Fibroblast of skin of left quadriceps (primary cell): ENCODE measurements at places on chromosomes 2 and 18.
A peak's percentile ranks its signal among the peaks of the same experiment; 100 is the strongest.

GRCh38 chr2:136049011-136049742, 63.8 kb upstream of the DARS1 start:
- no peak for DNase-seq

DNA sequence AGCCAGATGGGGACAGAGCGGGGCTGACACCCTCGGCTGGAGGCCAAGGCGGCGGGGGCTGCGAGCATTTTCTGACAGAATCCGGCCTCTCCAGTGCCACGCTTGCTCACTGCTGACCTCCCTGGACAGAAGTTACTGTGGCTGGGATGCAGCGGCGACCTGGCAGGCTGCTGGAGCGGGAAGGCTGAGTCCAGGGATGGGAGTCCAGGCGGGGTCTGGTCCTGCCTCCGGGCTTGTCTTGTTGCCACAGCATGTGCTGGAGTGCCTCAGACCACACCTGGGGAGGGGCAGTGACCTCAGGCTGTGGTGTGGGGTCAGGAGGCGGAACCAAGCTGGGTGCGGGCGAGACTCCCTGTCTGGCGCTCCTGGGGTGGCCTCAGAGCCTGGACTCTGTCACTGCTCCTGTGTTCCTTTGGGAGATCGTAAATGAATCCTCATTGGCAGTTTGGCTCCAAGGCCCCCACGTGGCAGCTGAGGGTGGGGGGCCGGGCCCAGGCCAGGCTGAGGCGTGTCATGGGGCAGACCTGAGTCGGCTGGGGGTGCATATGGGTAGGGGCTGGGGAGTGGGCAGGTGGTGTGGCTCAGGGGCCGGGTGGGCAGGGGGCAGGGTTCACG, 5.5 kb downstream of the BOK start:
- no peak for DNase-seq

- no peak for DNase-seq
These were observed 29.5 kb downstream of the GLI2 start for GRCh38 chr2:120764991-120765677.

- DNase-seq: no peak
These were observed 127.9 kb downstream of the UXS1 start for GRCh38 chr2:106065983-106066820.

DNA sequence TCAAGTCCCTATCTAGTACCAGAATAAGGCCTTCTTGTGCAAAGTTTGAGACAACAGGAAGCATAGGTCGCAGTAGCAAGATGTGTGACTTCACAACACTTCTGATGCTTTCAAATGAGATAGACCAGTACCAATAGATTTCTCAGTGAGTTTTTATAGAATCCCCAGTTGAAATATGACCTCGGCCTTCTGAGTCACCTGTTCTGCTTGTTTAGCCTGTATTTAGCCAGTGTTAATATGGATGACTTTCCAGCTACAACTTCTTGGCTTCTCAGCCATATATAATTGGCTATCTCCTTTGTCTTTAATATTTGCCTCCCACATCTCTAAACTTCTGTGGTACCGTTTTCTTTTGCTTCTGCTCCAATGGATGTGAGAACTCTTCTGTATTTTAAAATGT, 113.8 kb downstream of the KYNU start:
- DNase-seq: no peak

DNA sequence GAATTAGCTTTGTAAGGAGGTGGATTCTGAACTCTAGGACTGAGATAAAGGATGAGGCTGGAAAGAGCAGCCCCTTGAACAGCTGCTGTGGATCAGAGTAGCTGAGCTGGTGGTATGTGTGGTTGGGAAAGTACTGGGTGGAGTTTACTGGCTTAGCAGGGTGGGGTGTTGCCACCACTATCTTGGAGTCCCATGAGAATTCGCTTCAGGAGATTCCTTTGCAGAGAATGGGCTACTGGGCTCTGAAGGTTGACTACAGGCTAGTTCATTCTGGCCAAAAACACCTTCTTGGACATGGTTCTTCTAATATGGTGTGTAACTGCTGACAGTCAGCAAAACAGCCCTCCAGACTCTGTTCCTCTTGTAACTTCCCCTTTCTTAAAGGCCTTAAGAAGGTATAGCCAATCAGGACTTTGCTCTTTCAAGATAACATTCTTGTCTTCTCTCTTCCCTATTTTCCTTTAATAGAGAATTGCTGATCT, 52.7 kb downstream of the TET3 start:
- DNase-seq: peak; percentile 16

DNA sequence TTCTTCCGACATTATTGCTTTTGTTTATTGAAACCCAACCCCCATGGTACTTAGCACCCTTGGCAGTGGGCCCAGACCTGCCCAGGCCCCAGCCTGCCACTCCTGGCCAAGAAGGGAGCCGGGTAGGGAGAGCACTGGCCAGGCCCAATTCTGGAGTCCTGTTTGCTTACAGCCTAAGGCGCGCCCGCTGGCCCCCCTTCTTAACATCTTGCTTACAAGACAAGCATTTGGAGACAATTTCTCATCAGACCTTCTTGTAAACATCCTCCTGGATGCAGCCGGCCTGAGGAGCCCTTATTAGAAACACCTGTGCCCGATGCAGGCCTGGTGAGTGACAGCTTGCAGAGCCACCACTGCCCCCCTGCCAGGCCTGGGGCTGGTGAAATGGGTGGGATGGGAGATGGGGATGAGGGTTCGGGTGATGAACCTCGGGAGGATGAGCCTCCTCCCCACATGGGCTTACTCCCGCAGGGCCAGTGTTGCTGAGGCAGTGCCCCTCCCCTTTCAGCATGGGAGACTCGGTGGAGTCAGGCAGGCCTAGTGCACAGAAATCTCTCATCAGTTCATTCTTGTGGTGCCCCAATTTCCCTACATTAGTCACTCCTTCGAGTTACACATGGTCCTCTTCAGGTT, 217.5 kb downstream of the CYP26B1 start:
- DNase-seq: peak; percentile 76

DNA sequence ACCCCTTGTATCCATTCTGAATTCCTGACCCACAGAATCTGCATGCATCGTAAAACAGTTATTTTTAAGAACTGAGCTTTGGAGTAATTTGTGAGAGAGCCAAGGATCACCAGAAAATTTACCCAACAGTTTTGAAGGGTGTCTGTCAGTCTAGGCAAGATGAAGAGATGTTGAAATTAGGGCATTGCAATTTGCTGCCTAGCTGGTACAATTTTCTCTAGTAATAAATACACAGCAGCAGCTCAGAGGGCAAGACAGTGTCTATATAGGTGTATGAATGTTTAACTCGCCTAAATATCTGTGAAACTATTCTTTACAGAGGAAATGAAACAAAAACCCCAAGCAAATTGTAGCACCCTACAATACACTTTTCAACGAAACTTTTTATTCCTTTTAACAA, 377.8 kb upstream of the POU3F3 start:
- no peak for DNase-seq

GRCh38 chr2:212249451-212249850, 289.2 kb downstream of the ERBB4 start:
- no peak for DNase-seq

GRCh38 chr2:59947917-59948541, 605.4 kb downstream of the BCL11A start:
- no peak for DNase-seq

GRCh38 chr18:31671951-31672350, 12.4 kb downstream of the B4GALT6 start:
- DNase-seq: no peak

- DNase-seq: no peak
These were observed 9.5 kb downstream of the MAPRE2 start for GRCh38 chr18:35050705-35051195.

GRCh38 chr2:222982010-222982908, 69.7 kb upstream of the KCNE4 start:
- peak; percentile 64 for DNase-seq

- no peak for DNase-seq
These were observed 73.0 kb downstream of the FARSB start for GRCh38 chr2:222582928-222583327.

- DNase-seq: no peak
These were observed 30.5 kb downstream of the ZNF516 start for GRCh38 chr18:76464281-76465259.

GRCh38 chr18:23380001-23380550, 73.0 kb upstream of the RIOK3 start:
- DNase-seq: no peak

- no peak for DNase-seq
These were observed 78.1 kb upstream of the TTC39C start for GRCh38 chr18:23936381-23936958.

- DNase-seq: no peak
These were observed 976.8 kb upstream of the ACVR2A start for GRCh38 chr2:146868051-146868450.

GRCh38 chr2:238239543-238239862, 335 bp downstream of the HES6 start:
- DNase-seq: no peak

GRCh38 chr2:54513363-54513715, 57.2 kb downstream of the SPTBN1 start:
- DNase-seq: no peak

DNA sequence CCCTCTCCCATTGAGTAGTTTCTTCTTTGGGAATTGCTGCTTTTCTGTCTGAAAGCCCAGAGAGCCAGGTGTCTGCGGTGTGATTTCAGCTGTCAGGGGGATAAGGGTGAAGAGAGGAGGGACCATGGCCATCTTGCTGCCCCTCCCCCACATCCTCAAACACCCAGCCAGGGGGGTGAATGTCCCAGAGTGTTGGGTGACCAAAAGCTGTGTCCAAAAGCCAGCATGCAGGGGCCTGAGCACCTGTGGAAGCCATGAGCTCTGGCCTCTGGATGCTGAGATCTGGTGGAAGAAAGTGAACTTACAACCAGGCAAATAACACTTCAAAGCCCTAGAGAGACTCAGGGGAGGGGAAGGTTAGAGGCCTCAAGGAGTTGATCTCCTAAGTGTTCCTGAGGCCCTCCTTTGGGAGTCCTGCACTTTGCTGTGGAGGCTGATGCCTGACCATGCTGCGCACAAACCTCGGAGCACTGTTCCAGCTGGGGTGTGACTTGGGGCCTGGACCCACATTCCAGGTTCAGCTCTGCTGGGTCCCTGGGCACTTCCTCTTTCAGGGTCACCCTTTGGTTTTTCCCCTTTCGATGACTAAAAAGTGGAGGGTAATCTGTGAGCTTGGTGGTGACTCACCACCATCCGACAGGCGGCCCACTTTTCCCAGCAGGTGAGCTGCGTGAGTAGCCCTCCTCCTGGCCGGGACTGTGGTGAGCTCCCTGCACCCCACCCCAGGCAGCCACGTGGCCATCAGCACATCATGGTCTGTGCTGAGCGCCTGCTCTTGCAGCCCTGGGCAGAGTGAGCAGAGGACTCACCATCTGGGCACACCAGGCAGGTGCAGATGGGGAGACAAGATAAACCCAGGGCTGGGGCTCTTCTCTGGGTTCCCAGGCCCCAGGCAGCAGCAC, 66.8 kb upstream of the FOSL2 start:
- DNase-seq: no peak

- DNase-seq: no peak
These were observed 383.6 kb downstream of the PIK3C3 start for GRCh38 chr18:42338683-42339082.

- DNase-seq: no peak
These were observed 300.5 kb downstream of the INSIG2 start for GRCh38 chr2:118388771-118389170.

GRCh38 chr2:19169134-19169768, 189.2 kb downstream of the OSR1 start:
- no peak for DNase-seq

DNA sequence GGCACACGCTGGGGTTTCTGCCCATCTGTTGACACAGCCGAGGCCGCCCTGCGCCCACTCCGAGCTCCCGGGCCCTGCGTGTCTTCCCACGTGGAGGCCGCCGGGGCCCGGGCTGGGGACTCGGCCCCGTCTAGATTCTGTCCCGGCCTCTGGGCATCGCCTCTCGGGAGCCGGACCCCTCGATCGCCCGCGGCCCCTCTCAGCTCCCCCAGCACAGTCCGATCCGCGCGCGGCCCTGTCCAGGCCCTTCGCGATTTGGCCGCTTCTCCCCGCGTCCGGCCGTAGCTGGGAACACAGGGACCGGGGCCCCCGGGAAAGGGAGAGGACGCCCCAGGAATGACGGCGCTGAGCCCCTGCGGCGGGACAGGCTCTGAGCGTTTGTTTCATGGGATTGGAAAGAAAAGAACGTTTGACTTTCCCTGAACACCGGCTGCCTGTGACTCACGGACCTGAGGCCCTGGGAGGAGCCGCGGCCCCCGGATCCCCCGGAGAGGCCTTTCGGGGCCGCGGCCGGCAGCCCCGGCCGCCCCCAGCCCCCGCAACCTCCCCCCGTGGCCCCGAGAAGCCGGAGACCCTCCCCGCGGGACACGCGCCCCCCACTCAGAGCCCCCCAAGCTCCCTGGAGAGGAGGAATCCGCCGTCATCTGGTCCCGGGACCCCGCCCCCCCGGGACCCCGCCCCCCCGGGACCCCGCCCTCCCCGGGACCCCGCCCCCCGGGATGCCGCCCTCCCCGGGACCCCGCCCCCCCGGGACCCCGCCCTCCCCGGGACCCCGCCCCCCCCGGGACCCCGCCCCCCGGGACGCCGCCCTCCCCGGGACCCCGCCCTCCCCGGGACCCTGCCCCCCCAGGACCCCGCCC, 62.7 kb upstream of the CTDP1 start:
- DNase-seq: no peak
